ENCODE measurements at places on chromosomes 2 and 18.

GRCh38 chr2:112958428-112959108, 19.2 kb upstream of the IL36G start:
- DNase-seq = peak; percentile 7

DNA sequence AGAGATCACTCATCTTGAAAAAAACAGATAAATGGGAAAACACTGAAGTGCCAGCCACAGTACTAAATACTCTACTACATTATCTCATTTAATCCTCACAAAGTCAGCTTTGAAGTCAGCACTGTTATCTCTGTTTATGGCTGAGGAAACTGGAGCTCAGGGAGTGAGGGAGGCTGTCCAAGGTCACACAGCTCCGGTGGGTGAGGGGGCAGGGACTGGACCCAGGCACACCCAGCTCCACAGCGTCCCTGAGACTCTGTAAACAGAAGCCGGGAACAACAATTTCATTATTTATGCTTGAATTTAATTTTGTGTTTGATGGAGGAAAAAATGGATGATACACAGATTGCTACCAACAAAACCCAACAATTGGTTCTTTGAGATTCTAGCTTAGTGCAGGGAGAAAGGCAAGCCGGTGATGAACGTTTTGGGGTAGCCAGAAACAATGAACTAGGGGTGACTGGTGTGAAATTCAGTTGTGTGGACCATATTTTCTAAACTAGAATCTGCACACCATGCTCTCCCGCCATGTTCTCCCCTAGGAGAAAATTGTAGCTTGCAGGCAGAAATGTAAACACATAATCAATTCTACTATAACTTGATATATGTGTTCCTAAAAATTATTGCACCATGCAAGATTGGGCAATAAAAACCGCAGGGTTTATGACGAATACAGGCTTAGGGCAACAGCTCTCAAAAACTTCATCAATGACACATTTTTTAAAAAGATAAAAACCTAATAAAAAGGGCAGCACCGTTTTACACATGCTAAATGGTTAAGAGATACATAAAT, at the start of gene GREB1:
GREB1 (plus strand) TSS at position 768 of the 793 bp plus-strand sequence. CDS start 22,570 bp downstream, outside the sequence.
- no peak for DNase-seq

- no peak for DNase-seq
Observed at GRCh38 chr2:67046591-67046990, 350.5 kb upstream of the ETAA1 start.

DNA sequence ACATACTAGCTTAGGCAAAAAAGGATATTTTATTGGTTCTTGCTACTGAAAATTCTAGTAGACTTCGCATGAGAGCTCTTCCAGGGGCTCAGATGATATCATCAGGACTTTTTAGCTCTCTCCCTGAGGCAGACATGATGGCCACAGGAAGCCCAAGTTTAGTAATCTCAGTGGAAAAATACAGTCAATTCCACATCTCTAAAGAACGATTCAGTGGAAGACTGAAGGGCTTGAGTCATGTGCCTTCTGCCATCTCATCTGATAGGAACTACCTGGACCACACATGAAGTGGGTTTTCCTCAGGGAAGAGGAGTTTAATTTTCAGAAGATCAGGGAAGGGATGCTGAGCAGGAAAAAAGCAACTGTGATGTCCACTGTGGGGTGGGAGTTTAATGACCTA, 117.3 kb downstream of the TTC27 start:
- no peak for DNase-seq

- no peak for DNase-seq
Observed at GRCh38 chr2:184413221-184413620, 185.1 kb upstream of the ZNF804A start.

GRCh38 chr2:85435981-85436835, 17.7 kb downstream of the SH2D6 start:
- DNase-seq = no peak

- no peak for DNase-seq
Observed at GRCh38 chr2:41913311-41913710, 134.5 kb upstream of the PKDCC start.

- DNase-seq = no peak
Observed at GRCh38 chr18:34929336-34929780, 111.9 kb upstream of the MAPRE2 start.

GRCh38 chr2:182393270-182393760, 33.5 kb downstream of the PDE1A start:
- no peak for DNase-seq

DNA sequence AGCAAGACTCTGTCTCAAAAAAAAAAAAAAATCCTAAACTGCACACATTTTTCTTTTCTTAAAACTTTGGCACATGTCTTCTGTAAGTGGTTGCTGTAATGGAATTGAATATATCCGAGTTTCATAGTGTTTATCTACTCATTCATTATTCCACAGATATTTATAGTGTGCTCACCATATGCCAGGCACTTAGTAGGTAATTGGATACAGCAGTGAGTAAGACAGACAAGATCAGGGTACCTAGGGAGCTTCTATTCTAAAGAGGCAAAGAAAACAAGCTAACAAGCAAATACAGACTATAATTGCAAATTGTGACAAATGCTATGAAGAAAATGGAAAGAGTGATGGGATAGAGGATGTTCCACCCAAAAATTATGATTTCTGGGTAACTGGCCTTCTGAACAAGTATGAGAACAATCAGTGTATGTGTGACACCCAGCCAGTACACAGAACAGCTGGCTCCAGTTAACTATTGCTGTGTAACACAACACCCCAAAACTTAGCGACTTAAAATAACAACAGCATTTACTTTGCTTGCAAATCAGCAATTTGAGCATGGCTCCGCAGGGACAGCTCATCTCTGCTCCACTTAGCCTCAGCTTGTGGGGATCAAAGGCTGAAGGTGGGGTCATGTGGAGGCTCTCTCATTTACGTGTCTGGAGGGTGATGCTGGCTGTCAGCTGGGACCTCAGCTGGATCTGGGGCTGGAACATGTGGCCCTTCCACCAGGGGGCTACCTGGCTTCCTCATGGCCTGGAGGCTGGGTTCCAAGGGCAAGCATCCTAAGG, 224.9 kb downstream of the INSIG2 start:
- no peak for DNase-seq

- DNase-seq = no peak
Observed at GRCh38 chr2:234825616-234826015, 126.2 kb upstream of the SH3BP4 start.

- DNase-seq = no peak
Observed at GRCh38 chr2:40120026-40120425, 331.9 kb downstream of the SLC8A1 start.

- peak; percentile 15 for DNase-seq
Observed at GRCh38 chr2:101474731-101475384, at the start of gene RFX8. TSS of gene RFX8 (minus strand) at chr2:101475112. CDS start at chr2:101466848, 8,264 bp downstream.

- no peak for DNase-seq
Observed at GRCh38 chr2:128876986-128877983, 558.6 kb upstream of the HS6ST1 start.

- DNase-seq = no peak
Observed at GRCh38 chr18:10526561-10526949, 728 bp downstream of the NAPG start.

GRCh38 chr2:216499641-216500218, 1.1 kb downstream of the RPL37A start:
- DNase-seq = no peak

GRCh38 chr2:113248997-113249770, 29.5 kb downstream of the PAX8 start:
- peak; percentile 46 for DNase-seq

DNA sequence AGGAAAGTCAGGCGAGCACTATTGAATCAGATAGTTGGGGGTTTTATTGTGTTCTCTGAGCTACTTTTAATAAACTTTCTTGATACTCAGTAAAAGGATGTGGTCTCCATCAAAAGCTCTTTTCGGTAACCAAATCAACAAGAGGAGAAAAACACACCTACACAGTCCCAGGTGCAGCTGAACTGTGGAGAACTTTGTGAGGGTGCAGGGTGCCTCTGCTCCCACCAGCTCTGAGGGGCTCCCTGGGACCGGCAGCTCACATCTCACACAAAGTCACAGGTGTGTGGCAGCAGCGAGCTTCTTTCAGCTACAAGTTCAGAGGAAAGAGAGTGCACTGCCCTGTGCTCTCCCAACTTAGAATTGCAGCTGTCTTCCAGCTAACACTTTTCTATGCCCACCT, 650.4 kb downstream of the RNF144A start:
- DNase-seq = no peak

- no peak for DNase-seq
Observed at GRCh38 chr18:42184685-42185477, 229.8 kb downstream of the PIK3C3 start.

- no peak for DNase-seq
Observed at GRCh38 chr2:67451086-67451832, 54.1 kb downstream of the ETAA1 start.

- DNase-seq = no peak
Observed at GRCh38 chr2:187769437-187769836, 215.2 kb upstream of the TFPI start.

DNA sequence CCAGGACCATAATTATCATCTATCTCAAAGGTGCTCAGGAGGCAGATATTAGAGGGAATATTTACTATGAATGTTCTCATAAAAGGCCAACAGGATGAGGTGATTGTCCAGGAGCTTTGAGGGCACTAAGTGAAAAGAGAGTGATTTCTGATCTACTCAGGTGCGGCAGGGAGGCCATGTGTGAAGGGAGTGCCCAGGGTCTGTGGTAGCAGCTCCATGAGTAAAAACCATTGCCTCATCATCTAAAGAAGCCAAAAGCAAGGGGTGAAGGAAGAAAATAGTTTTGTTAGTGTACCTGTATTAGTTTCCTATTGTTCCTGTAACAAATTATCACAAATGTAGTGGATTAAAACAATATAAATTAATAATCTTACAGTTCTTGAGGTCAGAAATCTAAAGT, 22.5 kb downstream of the RND3 start:
- no peak for DNase-seq

DNA sequence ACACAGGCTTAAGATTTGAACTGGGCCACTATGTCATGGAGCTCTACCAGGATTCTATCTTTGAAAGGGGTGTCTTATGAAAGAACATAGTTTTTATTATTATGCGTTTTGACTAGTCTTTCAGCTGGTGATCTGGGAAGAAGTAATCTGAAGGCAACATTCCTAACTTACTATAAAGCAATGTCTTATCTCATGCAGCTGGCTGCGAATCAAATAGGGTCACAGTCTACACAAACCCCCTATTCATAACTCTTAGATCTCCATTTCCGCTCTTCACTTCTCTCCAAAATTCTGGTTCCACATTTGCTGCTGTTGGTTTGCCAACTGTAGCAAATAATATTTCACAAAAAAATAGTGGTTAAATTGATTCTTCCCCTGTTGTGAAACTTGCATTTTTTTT, 813.3 kb downstream of the CNTNAP5 start:
- DNase-seq = no peak

DNA sequence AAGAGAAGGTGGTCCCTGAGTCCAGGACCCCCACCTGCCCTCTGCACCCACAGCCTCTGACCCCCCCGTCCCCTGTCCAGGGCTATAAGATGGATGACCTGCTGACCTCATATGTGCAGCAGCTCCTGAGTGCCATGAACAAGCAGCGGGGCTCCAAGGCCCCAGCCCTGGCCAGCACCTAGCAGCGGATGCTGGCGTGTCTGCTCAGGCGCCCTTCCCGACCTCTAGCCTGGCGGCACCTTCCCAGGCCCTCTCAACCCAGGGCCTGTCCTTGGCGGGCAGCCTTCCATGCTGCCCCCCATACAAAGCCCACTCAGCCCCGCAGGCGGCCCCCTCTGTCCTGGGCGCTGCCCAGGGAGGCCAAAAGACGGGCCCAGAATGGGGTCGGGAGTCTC, 8.7 kb upstream of the GPR17 start:
- DNase-seq = no peak

GRCh38 chr2:70645733-70646419, 92.2 kb upstream of the TGFA start:
- no peak for DNase-seq

DNA sequence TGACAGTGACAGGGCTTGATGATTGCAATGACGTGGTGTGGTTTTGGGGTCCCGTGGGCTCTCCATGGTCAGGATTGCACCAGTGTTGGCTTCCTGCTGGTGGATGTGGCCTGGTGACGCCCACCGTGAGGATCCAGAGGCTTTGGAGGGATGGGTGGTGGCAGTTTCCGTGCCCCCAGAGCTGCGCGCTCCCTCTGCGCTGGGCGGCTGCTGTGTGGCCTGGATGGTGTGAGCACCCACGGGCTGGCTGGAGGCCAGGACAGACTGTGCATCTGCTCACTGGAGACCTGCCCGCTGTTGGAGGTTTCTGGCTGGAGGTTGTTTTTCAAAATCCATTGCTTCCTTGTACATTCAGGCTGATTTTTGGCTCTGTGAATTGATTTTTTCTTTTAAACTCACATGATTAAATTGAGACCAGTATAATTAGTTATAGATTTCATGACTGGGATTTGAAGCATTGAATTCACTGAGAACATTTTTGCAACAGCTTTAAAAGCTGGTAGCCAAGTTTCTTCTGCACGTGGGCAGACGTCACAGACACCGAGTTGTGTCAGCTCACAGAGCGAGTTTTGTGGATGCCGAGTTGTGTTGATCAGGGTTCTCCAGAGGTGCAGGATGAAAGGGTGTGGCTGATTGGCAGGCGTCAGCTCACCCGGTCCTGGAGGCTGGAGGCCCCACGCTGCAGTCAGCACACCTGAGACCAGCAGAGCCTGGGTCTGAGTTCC, 72.7 kb downstream of the KCNG2 start:
- DNase-seq = no peak

DNA sequence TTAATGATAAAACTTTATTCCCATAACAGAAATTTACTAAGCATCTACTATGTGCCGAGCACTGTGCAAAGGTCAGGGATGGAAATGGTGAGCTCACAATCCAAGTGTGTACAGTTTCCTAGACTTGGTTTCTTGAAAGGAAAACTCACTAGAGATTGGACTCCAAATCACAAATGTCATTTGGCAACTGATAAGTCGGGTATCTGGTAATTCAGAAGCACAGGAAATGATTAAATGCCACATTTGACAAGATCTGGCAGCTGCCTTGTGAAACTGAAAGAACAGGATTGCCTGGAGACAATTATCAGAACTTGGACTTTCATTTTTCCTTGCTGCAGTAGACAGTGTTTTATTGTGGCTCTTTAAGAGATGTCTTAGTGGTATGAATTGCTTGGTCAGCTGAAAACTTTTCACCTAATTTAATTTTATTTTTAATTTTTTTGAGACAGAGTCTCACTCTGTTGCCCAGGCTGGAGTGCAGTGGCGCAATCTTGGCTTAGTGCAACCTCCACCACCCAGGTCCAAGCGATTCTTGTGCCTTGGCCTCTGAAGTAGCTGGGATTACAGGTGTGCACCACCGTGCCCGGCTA, 19.2 kb downstream of the ITGA6 start:
- DNase-seq = no peak

- DNase-seq = no peak
Observed at GRCh38 chr2:67879586-67880290, 183.1 kb downstream of the C1D start.

GRCh38 chr2:170679607-170680079, 35.5 kb upstream of the SP5 start:
- no peak for DNase-seq

- no peak for DNase-seq
Observed at GRCh38 chr2:156517419-156517818, 81.2 kb downstream of the GPD2 start.

DNA sequence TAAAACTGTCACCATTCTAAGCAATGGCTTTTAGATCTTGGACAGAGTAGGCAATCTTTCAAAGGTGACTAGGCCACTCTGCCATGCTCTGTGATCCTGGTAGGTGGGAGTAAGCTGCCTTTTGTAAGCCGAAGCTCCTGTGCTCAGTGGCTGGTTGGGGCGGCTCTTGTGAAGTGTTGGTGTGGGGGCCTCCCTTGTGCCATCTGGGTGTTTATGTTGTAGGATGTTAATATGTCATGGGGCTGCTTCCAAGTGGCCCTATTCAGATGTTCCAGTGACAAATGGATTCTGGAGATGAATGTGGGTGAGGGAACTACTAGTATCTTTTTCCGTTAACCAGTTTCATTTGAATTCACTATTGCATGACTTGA, 116.8 kb upstream of the SPRED2 start:
- no peak for DNase-seq

Data from nucleus accumbens (tissue), 56 donors.